Heart left ventricle (tissue), 16 donors: ENCODE measurements at places on chromosomes 4 and X. TPM values are rescaled to one million over a fixed set of nuclear protein-coding genes. Genes with fewer than 3 reads are reported as not detected.

The HSPA4L gene
- 20.7 TPM for total RNA-seq

The SMIM20 gene
- 29.1 TPM for total RNA-seq

The FHIP1A gene
- 28.3 TPM for total RNA-seq

The MAGEA4 gene
- total RNA-seq, result not detected

The CXCL11 gene
- 0.36 TPM for total RNA-seq

The IGSF1 gene
- 8.4 TPM for total RNA-seq

The GABRG1 gene
- total RNA-seq, result not detected

The PDLIM3 gene
- total RNA-seq, result 353 TPM

The FGF13 gene
- 0.83 TPM for total RNA-seq

The TMSB15A gene
- not detected for total RNA-seq

The FREM3 gene
- total RNA-seq, result 0.13 TPM

The ANOS1 gene
- total RNA-seq, result 5.8 TPM

DNA sequence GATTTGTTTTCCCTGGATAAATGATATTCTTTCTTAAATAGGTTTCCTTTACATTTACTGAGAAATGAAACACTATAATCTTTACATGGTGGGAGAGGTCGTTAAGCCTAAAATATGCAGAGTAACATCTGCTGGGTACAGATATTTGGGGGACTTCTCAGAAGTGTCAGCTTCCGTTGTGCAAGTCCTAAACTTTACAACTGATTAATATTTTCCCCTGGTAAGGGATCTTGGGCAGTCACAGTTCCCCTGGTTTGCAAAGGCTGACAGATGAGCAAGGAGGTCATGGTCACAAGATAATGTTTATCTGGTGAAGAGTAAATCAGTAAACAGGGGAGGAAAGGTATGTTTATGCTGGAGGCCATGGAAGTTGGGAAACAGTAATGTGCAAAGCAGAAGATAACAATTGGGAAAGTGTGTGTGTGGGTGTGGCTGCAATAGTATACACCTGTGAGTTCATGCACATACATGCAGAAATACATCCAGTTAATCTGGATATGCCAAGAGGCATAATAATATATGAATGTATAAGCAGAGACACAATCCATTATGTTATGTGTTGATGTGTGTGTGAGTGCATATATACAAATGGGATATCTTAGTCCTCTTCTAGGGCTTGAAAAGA, 508.2 kb upstream of the FAM241A start:
- no peak for DNase-seq

DNA sequence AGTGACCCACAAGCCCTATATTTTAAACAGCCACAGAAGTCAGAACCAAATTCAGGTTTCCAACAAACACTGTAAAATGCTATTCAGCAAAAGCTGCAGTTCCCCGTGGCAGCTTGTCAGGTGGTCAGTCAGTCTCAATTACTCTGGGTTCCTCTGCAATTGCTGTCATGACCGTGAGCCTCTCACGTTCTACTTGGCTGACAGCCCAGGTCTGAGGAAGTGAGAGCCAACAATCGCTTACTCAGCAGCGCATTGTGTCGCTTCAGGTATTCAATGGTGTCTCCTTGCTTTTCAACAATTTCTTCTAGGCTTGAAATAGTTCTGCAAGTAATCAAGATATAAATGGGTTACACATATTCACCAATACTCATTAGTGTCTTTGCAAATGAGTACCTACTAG, 25.8 kb downstream of the TRIM75 start:
- peak; percentile 29 for DNase-seq

DNA sequence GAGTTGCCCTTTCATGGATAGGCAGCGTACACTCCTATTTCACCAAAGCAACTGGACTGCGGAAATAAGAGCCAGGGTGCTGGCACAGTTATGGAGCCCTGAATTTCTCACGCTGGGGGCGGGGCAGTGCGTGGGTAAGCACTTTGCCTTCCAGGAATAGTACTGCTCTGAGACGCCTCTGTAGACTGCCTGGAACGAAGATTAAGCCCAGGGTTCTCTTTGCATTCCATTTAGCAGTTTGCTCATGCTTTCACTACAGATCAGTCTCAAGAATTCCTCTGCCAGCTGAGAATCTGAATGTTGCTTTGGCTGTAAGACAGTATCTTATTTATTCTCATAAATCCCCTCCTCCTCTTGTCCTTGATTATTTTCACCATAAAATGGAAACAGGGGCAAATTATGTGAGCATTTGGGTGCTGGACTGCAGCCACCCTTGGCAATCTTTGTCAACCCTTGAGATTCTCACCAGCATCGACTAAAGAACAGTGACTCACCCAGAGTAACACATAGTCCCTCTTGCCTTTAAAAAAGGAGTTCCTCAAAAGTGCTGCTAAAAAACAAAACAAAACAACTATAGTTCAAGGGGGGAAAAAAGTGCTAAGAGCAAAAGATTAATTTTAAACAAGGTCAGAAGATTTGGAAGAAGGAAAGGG, 88.9 kb upstream of the CITED1 start:
- DNase-seq, result no peak

DNA sequence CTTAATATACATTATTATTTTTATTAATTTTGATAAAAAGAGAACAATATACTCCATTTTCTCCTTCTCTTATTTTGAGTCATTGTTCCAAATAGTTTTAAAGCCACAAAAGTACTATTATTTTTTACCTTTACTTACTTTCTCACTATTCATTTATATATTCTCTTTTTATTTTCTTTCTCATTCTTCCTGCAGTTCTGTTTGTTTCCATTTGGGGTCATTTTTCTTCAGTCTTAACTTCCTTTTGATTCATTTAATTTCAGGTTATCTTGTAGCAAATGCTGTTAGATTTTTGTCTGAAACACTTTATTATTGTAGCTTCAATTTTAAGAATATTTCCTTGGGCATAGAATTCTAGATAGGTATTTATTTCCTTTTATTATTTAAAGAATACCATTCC, 438.6 kb upstream of the EPHA5 start:
- no peak for DNase-seq

DNA sequence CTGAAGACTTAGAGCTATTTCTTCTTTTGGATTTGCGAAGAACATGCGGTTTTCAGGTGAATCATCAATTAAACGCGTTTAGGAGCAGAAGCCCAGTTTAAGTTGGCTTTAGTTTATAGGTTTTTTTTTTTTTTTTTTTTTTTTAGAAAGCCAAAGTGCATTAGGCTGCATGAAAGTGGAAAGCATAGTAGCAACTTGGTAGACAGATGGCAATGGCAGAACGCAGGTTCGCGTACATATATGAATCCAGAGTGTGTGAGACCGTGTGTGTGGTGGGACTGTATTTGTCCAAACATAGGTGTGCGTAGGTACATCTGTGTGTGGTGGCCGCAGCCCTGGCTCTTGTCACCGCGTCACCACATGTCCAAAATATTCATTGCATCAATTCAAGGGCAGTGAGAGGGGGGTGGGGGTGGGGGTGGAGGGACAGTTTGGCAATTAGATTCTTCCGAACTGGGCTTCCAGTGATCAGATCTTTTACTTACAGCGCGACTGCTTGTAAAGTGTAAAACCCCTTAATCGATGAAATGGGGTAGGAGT, 901 bp downstream of the JADE1 start:
- DNase-seq, result peak; percentile 30

DNA sequence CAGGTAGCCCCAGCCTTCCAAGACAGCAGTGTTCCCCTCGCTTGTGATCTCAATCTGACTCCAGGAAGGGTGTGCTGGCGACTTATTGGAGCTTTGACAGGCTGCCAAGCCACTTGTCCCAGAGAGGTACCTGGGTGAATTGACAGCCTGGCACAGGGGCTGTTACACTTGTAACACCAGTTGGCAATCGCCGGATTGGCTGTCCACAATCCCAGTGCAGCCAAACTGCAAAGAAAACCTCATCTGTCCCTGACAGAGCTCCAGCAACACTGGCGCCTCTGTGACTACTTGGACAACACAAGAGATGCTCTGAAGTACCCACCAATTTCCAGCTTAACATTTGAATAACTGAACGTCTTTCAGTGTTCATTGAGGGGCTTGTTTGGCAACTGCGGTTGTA, 76.8 kb upstream of the PRPS1 start:
- DNase-seq, result no peak

- DNase-seq, result no peak
Measured at GRCh38 chr4:86506591-86506990, 87.5 kb upstream of the PTPN13 start.

DNA sequence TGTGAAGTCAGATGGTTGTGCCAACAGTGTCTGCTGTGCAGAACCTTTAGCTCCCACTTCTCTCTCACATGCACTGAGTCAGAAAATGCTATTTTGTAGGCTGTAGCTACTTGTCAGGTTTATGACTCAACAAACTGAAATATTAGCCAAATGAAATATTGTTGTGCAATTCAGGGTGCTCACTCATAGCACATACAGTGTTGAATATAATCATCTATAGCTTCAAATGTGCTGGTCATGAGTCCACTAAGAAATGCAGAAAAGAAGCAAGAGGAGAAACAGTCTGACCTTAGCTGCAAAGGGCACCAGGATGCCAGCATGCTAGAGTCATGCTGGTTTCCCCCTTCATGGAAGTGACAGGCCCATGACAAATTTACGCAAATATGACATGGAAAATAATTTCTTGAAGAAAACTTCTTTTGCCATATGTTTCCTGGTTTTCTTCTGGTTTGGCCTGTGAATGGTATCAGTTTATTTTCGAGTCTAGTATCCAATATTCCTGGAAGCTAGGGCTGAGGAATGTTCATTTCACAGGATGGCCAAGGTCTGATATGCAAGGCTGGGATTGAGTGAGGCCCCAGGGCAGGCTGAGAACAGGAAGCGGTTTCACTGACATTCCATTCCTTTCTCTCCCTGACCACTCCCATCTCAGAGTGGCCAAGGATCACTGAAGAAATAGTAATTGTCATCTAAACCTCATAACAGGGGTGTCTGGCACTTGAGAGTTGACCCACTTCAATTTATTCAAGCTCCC, 10.3 kb upstream of the CXCL2 start:
- DNase-seq, result peak; percentile 56

- no peak for DNase-seq
Measured at GRCh38 chr4:69497886-69498395, 2.2 kb upstream of the UGT2B4 start.

DNA sequence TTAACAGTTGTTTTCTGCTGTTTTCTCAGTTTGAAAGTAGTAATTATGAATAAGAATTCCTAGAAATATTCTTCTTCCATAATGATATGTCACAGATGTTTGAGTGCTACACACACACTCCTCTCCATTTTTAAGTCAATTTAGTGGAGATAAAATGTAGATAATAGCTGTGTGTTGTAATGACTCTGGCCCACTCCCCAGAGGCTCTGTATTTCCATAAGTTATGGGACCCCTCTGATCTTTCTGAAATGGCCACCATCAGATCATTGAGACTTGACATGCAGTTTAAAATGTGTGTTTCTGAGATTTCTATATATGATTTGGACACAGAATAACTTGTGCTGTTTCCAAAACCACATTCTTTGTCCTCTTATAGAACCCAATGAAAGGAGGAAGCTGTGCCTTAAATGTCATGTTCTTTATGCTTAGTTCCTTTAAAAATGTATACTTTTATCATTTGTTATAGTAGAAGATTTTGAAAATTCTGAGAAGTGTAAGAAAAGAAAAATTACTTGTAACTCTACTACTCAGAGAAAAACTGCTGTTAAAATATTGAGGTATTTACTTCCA, 46.4 kb downstream of the GAB1 start:
- DNase-seq, result no peak

- no peak for DNase-seq
Measured at GRCh38 chr4:126734465-126734864, 898.3 kb upstream of the INTU start.

- DNase-seq, result no peak
Measured at GRCh38 chr4:152099981-152100378, 339.2 kb upstream of the GATB start.

GRCh38 chr4:13445841-13446790, 38.0 kb downstream of the RAB28 start:
- DNase-seq, result no peak

DNA sequence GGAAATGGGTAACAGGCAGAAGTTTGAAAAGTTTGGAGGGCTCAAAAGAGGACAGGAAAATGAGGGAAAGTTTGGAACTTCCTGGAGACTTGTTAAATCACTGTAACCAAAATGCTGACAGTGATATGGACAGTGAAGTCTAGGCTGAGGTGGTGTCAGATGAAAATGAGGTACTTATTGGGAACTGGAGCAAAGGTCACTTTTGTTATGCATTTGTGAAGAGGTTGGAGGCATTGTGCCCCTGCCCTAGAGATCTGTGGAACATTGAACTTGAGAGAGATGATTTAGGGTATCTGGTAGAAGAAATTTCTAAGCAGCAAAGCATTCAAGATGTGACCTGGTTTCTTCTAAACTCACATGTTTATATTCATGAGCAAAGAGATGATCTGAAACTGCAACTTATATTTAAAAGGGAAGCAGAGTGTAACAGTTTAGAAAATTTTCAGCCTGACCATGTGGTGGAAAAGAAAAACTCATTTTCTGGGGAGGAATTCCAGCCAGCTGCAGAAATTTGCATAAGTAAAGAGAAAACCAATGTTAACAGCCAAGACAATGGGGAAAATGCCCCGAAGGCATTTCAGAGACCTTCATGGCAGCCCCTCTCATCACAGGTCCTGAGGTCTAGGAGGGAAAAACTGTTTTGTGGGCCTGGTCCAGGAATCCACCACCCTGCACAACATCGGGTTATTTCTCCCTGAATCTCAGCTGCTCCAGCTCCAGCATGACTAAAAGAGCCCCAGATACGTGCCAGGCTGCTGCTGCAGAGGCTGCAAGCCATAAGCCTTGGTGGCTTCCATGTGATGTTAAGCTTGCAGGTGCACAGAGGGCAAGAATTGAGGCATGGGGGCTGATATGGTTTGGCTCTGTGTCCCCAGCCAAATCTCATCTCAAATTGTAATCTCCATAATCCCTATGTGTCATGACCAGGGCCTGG, 632.5 kb upstream of the GNPDA2 start:
- no peak for DNase-seq

DNA sequence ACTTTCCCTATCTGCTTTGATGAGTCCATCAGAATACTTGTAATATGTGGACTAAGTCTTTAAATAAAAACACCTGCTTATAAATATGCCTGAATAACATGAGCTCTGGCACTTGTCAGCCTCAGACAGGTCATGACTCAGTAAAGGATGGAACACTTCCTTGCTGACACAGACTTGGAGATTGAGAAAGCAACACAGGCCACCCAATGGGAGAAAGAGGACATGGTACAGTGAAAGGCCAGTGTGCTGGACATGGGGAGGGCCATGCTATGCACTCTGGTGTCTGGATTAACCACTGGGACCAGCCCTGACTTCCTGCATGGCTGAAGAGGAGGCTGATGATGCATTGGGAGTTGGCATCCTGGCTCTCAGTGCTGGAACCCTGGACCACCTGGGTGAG, 149.5 kb downstream of the DHRSX start:
- DNase-seq, result no peak

DNA sequence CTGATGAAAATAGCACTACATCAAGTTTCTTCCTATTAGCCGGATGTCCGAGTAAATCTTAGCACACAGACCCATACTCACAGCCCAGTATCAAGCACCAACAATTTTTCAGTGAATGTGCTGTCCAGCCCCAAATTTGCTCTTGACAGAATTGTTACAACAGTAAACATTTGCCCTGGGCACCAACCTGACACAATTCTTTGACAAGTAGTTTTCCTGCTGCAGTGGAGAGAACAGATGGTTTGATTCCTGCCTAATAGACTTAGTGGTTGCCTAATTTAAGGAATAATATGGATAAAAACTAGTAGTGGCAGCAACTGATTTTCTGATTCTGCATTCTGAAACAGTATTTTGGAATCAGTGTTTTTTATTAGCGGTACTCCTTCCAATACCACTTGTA, 253.6 kb downstream of the SLC39A8 start:
- no peak for DNase-seq
